ENCODE measurements at places on chromosomes 16 and 17.

GRCh38 chr17:4583206-4583605, 1.1 kb upstream of the SMTNL2 start:
- no peak for DNase-seq

GRCh38 chr17:50259477-50260324, 14.6 kb upstream of the TMEM92 start:
- no peak for DNase-seq

GRCh38 chr16:24753000-24753399, 23.5 kb downstream of the TNRC6A start:
- DNase-seq = no peak

GRCh38 chr16:54999481-54999880, 68.8 kb downstream of the IRX5 start:
- no peak for DNase-seq

GRCh38 chr17:72382971-72383722, 262.3 kb downstream of the SOX9 start:
- no peak for DNase-seq

DNA sequence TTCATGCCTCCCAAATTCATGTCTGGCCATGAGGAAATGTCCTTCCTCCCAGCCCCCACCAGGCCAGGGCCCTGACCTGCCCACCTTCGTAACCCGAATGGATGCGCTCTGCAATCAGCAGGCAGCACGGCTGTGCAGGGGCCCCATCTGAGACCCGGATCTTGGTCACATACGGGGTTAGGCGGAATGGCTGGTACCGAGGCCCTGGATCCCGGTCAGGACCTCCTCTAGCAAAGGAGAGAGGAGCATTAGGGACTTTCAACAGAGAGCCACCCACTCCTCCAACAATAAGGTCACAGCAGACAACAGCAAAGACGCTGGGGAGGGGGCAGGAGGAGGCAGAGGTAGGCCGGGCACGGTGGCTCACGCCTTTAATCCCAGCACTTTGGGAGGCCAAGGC, 3.6 kb downstream of the PER1 start:
- no peak for DNase-seq

- DNase-seq = peak; percentile 79
Measured at GRCh38 chr17:72590382-72590781, 469.6 kb downstream of the SOX9 start.

DNA sequence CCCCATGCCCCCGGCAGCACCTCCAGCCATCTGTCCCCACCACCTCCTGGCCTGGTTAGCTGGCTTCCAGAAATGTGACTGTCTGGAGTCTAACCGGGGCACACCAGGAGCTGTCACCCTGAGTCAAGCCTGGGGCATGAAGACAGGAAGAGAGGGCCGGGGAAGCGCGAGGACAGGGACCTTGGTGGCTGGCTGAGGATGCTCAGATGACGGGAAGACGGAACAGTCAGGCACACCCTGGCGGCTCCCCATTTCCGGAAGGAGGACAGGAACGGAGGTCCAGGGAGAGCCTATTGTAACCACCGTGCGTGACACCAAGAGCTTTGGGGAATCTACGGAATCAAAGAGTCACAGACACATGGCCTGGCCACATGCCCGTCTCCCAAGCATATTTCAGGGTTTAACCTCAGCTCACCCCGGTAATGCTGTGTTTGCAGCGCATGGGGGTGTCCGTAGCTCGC, 51.7 kb downstream of the SDK2 start:
- DNase-seq = no peak

DNA sequence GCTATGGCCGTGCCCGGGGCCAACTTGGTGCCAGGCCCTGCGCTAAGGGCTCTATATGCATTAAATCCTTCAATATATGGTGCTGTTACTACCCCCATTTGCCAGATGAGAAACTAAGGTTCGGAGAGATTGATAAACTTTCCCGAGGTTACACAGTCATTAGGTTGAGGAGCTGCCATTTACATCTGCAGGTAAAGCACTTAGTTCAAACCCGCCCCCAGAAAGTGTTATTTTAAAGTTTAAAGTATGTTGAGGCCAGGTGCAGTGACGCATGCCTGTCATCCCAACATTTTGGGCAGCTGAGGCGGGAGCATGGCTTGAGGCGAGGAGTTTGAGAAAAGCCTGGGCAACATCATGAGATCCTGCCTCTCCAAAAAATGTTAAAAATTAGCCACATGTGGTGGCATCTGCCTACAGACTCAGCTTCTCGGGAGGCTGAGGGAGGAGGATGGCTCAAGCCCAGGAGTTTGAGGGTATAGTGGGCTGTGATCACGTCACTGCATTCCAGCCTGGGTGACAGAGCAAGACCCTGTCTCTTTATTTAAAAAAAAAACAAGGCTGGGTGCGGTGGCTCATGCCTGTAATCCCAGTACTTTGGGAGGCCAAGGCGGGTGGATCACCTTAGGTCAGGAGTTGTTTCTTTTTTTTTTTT, 264.7 kb downstream of the PARN start:
- DNase-seq = no peak

DNA sequence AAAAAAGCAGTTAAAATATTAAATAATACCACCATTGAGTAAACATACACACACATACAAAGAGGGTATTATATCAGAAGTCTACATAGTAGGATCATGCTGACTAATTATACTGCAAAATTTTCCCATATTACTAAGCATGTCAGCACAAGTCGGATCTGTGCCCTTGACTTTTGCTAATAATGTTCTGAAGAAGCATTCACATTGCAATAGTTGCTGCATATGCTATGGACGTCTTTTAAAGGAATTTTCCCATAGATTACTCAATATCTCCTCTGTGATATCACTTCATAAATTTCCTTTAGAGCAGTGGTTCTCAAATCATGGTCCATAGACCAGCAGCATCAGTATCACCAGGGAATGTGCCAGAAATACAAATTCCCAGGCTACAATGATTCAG, 110.9 kb upstream of the NUDT7 start:
- DNase-seq = no peak

DNA sequence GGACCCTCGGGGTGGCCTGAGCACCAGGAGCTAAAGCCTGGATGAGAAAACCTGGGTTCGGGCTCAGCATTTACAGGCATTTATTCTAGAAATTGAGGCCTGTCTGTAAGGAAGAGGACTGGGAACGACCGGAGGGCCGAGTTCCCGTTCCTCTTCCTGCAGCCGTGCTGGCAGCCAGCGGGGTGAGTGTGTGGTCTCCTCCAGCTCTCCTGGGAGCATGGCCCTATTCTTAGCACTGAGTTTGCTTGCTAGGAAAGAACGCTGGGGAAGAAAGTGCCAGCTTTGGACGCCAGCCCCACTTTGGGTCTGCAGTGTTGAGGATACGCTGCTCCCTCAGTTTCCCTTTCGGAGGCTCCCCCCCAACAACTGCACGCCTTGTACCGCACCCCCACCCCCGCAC, 49.6 kb downstream of the MGAT5B start:
- DNase-seq = no peak

- DNase-seq = no peak
Measured at GRCh38 chr17:77744066-77744988, 214.2 kb upstream of the TNRC6C start.

DNA sequence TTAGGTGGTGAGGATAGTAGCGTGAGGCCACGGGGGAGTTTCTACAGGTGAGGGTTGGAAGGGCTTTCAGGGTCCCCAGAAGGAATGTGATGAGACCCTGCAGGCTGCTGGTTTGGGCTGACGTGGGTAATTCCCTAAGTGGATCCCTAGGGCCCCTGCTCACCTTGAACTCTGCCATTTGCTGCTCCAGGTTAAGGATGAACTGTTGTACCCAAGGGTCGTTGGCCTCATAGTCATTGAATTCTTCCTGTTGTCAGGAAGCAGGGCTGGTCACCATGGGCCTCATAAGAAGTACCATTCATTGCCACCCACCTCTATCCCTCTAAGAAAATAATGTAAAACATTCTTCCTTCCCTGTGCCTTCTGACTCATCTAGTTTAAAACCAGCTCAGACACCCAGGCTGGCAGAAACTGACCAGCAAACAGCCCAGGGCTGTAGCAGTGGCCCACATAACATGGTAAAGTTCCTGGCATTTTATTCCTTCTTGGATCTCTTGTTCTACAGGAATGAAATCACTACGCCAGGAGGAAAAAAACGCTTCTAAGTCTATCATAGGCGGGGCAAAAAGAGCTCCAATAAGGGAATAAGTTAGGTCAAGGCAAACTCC, 27.6 kb downstream of the FCSK start:
- DNase-seq = peak; percentile 53

- DNase-seq = no peak
Measured at GRCh38 chr16:5982979-5983378, 885.4 kb upstream of the EEF2KMT start.

- DNase-seq = no peak
Measured at GRCh38 chr17:38564869-38565268, 40.9 kb downstream of the SRCIN1 start.

DNA sequence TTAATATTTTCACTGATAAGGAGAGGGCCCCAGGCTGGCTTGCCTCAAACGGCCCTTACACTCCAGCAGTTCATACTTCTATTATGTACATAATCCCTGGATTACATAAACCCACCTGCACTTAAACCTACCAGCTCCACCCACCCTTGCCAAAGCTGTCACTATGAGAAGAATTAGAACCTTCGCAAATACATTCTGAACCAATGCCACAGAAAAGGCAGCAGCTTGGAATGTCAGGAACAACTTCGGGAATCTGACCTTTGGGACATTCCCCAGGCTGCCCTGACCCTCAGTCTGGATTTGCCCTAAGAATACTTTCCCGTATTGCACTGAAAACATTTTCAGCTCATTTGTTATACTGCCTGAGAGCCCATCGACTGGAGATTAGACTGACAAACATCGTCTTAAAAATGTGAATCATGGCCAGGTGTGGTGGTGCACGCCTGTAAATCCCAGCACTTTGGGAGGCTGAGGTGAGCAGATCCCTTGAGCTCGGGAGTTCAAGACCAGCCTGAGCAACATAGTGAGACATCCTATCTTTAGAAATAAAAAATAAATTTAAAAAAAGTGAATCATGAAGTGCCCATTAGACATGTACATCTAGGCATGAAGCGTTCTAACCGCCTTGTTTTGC, 21.0 kb upstream of the SEC14L1 start:
- no peak for DNase-seq

- no peak for DNase-seq
Measured at GRCh38 chr17:55518510-55518909, 7.3 kb upstream of the SMIM36 start.

GRCh38 chr17:46121165-46121764, 72.0 kb downstream of the KANSL1 start:
- DNase-seq = no peak

GRCh38 chr16:17364319-17365210, 106.2 kb downstream of the XYLT1 start:
- DNase-seq = peak; percentile 99

GRCh38 chr16:7839568-7839967, 506.9 kb downstream of the RBFOX1 start:
- no peak for DNase-seq

DNA sequence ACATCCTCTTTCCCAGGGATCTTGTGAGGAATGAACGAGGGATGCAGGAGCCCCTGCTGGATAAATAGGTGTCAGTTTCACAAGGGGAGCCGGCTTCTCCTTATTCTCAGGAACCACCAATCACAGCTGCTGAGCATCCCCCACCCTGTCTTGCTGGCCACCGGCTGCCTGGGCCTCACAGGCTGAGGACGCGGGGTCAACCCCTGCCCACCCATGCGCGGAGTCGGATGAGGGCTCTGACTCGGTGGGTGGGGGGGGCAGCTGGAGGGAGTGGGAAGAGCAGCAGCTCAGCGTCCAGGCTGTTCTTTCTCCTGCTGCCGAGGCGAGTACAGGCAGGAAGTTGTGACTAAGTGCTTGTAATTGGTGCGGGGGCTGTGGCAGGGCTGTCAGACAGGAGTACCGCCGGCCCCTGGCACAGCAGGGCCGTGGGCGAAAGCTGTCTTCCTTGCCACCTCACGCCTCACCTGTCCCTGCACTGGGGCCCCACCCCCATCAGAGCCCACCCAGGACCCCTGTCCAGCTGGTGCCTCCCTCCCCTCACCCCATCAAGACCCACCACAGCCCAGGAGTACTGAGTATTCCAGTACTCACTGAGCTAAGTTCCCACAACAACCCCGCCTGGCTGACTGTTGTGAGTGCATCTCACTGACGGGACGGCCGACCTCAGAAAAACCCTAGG, 11.0 kb upstream of the DPEP1 start:
- DNase-seq = peak; percentile 73

GRCh38 chr17:83098241-83099085, 19.1 kb downstream of the METRNL start:
- DNase-seq = no peak

DNA sequence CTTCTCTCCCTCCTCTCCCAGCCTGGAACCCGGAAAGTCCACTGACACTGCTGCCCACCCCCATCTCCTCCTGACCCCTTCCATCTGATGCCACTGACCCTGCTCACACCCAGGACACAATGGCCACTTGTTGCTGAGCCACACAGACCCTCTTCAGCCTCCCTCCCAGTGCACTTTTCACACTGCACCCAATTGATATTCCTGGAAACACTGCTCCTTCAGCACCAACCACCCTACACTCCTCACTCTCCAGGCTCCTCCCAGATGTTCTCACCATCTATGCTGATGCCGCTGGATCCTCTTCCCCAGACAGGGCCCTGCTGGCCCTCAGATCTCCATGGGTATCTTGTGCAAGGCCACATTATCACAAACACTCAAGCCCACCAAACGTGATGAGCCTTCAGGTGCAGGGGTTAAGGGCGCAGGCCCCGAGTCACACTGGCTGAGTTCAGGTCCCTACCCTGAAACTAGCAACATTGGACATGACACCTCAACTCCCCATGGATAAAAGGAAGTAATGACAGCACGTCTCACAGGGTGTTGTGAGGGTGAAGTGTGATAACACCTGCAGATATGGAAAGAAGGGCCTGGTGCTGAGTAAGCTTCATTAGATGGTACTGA, 238.1 kb downstream of the ZNF423 start:
- no peak for DNase-seq

DNA sequence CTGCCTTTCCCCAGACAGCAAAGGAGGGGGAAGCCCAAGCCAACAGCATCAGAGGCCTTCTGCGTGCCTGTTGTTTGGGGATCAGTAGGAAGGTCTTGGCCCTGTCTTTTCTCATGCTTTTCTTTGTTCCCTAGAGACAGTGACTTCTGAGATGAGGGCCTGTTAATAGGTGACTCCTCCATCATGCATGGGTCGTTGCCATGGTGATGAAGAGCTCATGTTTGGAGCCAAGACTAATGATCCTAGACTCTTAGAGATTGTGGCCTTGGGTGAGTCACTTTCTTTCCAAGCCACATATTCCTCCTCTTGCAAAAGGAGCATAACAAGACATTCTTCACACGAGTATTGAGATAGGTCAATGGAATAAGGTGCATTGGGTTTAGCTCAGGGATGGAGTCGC, 201.1 kb upstream of the ASIC2 start:
- no peak for DNase-seq
